ENCODE measurements at places on chromosomes 16 and 17. TPM values are rescaled to one million over a fixed set of nuclear protein-coding genes. Genes with fewer than 3 reads are reported as not detected.

Gene CHD9NB
- not detected for total RNA-seq

Gene STAT5B
- 112 TPM for total RNA-seq

GRCh38 chr16:19524616-19525384 is 1.1 kb downstream of the CCP110 start:
- no peaks in the 10 kb centered on the region for H3K27me3 ChIP-seq
- H3K27ac ChIP-seq, result peak overlapping the region; percentile 45
- peaks cover 33% of the 10 kb centered on the region for H3K4me1 ChIP-seq

GRCh38 chr16:1984347-1985225 is 593 bp downstream of the GFER start:
- H3K27me3 ChIP-seq, result peaks cover 29% of the 10 kb centered on the region
- no peak for DNase-seq

- H3K4me3 ChIP-seq, result no peak overlapping the region
- H3K36me3 ChIP-seq, result no peaks in the 10 kb centered on the region
- H3K4me1 ChIP-seq, result no peaks in the 10 kb centered on the region
- no peaks in the 10 kb centered on the region for H3K27me3 ChIP-seq
- no peak for DNase-seq
- H3K27ac ChIP-seq, result no peak overlapping the region
Observed at GRCh38 chr17:51057534-51057933, 63.1 kb downstream of the SPAG9 start.

Measured in natural killer cell (primary cell).